ENCODE measurements at places on chromosomes 6 and 20.

- DNase-seq, result no peak
Measured at GRCh38 chr20:48293671-48294070, 508.4 kb upstream of the SULF2 start.

DNA sequence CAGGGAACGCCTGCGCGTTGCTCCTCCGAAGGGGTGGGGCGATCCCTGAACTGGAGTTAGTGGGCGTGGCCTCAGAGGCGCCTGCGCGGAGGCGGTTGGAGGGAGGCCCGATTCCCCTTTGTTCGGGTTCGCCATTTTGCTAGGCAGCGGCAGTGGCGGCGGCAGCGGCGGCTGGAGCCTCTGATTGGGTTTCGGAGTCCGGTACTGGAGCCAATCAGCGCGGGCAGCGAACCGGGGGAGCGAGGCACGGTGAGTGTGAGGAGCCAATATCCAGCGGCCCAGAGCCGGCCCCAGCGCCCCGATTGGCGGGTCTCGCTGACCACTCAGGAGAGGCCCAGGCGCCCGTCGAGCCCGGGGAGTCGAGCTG is at the start of gene NFYA:
Gene NFYA, plus strand, starts transcription at position 139 of the 367 bp plus-strand sequence. CDS start 6,116 bp downstream, outside the sequence.
- peak; percentile 99 for DNase-seq

DNA sequence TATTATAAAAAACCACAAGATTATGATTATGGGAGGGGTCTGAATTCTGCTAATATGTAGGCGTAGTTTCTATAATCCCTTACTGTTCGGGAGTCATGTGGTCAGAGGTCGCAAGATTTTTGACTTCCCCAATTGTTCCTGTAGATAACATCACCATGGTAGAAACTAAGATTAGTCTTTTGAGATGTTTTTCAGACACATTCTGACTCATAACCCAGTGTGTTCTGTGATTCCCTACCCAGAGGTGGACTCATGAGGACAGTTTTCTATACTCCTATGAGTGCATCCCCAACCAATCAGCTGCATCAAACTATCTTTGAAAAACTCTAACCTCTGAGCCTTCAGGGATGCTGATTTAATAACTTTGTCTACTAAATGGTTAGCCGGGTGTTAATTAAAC is 175.5 kb downstream of the RFPL4B start:
- no peak for DNase-seq

- DNase-seq, result no peak
Measured at GRCh38 chr6:157513004-157513603, 132.1 kb downstream of the ZDHHC14 start.

GRCh38 chr6:128870746-128871145 is 12.2 kb upstream of the LAMA2 start:
- DNase-seq, result no peak

- peak; percentile 55 for DNase-seq
Measured at GRCh38 chr6:8558953-8559352, 123.6 kb upstream of the SLC35B3 start.

DNA sequence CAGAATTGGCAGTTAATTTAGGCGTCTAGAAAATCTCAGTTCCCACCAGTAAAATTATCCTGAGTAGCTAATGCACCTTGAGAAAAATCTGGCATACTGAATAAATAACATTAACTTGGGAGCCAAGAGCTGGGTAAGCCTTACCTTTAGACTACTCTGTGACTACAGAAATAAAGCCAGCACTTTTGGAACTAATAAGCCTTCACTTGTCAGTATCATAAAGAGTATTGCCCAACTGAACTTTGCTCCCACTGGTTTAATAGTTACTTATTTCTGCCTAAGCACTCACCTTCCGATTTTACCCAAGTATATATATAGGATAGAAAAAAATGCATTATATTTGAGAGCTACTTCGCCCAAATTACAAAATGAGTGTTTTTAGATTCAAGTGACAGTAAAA is 10.7 kb downstream of the FAM8A1 start:
- no peak for DNase-seq

- no peak for DNase-seq
Measured at GRCh38 chr20:11045412-11046175, 371.8 kb upstream of the JAG1 start.

DNA sequence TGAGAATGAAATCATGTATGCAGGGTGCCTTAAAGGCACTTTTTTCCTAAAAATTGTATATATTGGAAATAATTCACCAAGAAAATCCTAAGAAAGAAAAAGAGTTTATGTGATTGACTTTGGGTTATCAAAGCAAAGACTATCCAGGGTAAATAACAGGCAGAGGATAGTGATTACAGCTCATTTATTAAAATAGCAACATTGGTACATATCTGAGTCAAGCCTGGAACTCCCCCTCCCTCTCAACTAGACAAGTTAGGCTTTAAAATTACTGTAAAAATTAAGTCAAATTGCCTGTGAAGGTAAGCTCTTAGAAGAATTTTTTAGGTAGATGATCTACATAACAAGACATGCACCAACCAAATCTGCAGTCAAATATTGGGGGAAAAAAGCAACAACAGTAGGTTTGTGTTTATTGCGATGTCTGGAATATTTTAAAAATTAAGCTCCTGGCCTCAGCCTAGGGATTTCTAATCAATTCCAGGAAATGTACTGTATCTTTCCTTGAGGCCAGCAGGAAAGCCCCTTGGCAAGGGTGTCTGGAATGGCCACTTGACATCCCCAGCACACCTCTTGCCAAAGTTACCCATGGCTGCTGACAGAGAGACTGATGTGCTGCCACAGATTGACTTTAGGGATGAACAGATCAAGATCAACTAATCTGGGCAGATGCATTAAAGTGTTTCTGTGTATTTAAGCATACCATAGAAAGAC is 31.2 kb upstream of the HBS1L start:
- no peak for DNase-seq

DNA sequence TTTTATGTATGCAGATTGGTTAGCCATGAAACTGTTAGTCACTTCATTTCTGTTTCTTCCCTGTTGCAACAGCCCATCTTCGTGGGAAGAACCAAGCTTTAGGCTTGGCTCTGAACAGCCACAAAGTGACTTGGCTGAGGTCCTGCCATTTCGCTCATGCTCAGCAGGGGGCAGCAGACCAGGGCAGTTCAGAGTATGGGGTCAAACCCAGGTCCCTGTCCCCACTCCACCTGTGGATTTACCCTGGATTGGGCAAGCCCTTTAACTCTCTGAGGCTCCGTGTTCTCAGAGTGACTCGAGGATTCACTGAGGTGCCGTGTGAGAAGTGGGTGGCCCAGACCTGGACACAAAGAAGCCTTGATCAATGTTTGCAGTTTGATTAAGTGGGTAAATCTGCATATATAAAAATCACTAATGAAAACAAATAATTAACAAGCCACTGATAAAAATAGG is 19.8 kb upstream of the MAP1LC3A start:
- DNase-seq, result no peak

DNA sequence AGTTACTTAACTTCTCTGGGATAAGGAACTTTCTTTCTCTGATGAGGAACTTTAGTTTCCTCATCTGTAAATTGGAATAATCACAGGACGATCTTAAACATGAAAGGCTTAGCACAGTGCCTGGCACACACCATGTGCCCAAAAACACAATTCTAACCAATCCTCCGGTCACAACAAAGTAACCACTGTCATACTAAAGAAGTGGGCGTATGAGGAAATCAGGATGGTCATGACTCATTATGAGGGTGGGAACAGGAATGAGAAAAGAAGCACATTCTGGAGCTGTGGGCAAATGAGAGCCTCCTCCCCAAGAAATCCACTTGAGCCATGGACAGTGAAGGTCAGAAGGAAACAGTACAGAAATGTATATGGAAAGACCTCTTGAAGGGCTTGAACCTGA is 82.9 kb downstream of the LRFN2 start:
- no peak for DNase-seq

DNA sequence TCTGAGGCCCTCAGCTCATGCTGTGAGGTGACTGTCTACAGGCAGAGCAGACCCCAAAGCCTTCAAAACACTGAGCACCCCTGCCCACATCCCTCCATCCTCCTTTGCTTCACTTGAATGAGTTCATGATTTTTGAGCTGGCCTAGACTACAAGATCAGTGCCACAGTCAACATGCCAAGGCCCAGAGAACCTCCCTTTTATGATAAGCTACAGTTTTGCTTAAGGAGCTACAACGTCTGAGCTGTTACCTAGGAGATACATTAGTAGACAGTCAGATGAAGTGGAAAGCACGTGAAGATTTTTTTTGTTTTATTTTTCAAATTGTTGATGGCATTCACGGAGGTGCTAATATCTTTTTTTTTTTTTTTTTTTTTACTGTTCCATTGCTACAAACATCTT is 139.0 kb downstream of the SOBP start:
- no peak for DNase-seq

- no peak for DNase-seq
Measured at GRCh38 chr20:63082308-63082938, 75.7 kb upstream of the BHLHE23 start.

DNA sequence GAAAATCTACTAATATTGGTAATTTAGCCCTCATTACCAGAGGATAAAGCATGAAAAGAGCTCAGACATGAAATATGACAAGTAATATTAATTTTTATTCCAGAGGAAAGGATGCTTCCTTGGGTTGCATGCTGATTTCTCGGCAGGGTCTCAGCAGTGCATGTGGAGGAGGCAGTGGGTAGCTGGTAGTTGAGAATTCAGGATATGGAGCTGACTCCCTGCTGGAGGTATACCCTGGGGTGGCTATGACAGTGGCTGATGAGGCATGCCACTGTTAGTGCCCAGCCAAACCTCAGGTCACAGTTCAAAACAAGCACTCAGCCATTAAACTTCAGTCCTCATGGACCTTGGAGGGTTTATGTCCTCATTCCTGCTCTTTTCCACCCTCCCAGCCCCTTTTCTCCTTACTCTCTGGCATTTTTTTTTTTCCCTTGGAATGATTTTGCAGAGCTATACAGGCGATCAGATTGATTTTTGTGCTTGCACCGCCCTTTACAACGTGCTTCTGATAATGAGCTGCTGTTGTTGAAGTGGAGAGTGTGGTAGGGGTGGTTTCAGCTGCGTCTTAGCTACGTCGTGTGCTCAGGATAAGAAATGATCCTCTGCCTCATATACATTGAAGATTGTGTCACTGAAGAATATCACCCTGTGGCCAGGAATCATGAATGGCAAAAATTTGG is 761.9 kb upstream of the MMS22L start:
- no peak for DNase-seq

- DNase-seq, result no peak
Measured at GRCh38 chr20:33028875-33029274, 2.6 kb upstream of the BPIFB6 start.

DNA sequence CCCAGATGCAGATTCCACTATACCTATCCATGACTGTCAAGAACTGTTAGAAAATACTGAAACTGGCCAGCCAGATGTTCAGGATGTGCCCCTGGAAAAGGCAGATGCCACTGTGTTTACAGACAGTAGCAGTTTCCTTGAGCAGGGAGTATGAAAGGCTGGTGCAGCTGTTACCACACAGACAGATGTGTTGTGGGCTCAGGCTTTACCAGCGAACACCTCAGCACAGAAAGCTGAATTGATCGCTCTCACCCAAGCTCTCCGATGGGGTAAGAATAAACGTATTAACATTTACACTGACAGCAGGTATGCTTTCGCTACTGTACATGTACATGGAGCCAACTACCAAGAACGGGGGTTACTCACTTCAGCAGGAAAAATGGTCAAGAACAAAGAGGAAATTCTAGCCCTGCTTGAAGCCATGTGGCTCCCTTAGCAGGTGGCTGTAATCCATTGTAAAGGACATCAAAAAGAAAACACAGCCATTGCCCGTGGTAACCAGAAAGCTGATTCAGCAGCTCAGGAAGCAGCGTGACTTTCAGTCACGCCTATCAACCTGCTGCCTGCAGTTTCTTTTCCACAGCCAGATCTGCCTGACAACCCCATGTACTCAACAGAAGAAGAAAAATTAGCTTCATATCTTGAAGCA is 459.7 kb upstream of the HTR1E start:
- no peak for DNase-seq

- DNase-seq, result no peak
Measured at GRCh38 chr6:106128981-106129781, 43.0 kb downstream of the PRDM1 start.

- DNase-seq, result peak; percentile 8
Measured at GRCh38 chr6:136181861-136182260, 68.2 kb downstream of the MTFR2 start.

GRCh38 chr6:146666909-146667308 is 68.1 kb downstream of the ADGB start:
- DNase-seq, result no peak

DNA sequence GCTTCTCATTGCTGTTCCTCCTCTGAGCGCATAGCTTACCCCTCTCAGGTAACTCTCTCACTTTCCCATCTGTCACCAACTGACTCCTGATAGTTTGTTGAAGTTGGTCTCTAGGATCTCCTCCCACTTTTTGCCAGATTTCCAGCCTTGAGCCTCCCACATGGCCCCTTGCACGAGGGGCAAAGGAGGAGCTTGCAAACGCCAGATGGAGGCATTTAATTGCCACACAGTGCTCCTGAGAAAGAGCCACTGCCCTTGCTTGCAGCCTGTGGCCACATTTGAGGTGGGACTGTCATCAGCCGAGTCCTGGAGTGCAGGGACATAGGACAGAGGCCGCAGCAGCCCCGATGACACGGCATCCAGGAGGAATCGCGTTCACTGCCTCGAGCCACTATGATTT is 348.7 kb downstream of the SMOC2 start:
- no peak for DNase-seq

GRCh38 chr20:33687370-33687915 is 1.3 kb upstream of the E2F1 start:
- DNase-seq, result no peak

GRCh38 chr6:103047567-103047966 is 1654.1 kb downstream of the GRIK2 start:
- DNase-seq, result no peak

DNA sequence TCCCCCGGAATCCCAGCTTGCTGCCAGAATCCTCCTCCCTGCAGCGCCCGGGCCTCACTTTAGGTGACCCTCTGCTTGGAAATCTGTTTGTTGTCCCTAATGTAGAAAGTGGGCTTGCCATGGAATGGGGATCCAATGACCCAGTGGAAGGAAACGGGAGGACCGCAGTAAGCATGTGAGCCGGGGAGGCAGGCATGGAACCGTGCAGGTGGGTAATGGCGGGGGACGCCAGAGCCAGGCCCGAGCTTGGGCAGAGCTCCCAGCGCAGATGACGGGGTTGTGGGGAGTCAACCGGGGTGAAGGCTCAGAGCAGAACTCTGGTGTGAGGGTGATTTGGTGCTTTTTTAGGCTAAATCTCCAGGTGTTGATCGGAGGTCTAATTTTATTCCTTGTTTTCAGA is 188.3 kb downstream of the QKI start:
- DNase-seq, result no peak
